Activated T-cell treated with anti-CD3 and anti-CD28 coated beads for 4 hours (primary cell): ENCODE measurements at places on chromosomes 7 and 10.
A peak's percentile ranks its signal among the peaks of the same experiment; 100 is the strongest.

DNA sequence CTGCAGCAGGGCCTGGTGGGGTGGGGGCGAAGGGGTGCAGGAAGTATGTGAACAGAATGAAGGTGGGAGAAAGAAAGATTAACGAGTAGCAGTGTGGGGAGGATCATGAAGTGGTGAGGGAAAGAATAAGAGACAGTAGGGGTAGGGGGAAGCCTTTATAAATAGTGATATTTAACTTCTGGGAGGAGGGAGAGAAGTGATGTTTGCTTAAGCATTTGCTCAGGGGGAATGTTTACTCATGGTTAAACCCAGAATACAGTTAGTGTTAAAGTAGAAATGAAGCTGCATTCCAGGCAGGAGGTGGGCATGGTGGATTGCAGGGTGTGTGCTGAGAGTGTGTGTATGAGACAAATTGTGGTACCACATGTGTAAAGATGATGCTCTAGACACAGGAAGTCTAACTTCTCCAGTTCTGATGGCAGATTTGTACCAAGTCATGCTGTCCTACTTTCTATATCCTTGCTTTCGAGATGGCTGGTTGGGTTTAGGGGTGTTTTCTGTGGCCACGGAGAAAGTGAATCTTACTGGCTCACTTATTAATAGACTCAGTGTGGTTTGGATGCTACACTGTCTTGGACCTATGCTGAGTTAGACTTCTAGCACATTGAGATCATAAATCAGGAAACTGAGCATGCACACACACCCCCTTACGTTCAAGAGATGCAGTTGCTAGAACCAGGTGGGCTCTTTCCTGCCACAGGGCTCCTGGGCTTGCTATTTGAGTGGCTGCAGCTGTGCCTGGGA lies 10.6 kb upstream of the DNMBP start:
- no peak for DNase-seq

DNA sequence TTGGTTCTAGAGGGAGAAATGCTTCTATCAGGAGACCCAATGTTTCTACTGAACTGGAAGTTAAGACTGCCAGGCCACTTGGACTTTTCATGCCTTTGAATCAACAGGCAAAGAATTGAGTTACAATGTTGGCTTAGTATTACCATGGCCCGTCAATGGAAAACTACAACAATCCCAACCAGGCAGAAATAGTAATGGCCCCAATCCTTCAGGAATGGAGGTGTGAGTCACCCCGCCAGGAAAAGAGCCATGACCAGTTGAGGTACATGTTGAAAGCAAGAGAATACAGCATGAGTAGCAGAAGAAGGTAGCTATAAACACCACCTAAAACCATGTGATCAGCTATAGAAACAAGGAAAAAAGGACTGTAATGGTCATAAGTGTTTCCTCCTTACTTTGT lies 101.9 kb downstream of the DGKB start:
- no peak for DNase-seq

- no peak for DNase-seq
These were observed 146.4 kb downstream of the ARL4A start for GRCh38 chr7:12833829-12834228.

DNA sequence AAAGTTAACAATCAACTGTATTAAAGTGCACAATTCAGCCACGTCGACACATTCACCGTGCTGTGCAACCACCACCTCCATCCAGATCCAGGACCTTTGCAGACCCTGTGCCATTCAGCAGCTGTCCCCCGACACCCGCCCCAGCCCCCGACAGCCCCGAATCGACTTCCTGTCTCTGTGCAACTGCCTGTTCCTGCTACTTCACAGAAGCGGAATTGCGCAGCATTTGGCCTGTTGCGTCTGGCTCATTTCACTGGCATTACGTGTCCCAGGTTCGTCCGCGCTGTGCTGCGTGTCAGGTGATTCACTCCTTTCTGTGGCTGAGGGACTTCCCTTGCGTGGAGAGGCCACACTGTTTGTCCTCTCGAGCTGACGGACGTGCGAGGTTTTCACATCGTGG lies 33.2 kb upstream of the DNAAF5 start:
- no peak for DNase-seq

DNA sequence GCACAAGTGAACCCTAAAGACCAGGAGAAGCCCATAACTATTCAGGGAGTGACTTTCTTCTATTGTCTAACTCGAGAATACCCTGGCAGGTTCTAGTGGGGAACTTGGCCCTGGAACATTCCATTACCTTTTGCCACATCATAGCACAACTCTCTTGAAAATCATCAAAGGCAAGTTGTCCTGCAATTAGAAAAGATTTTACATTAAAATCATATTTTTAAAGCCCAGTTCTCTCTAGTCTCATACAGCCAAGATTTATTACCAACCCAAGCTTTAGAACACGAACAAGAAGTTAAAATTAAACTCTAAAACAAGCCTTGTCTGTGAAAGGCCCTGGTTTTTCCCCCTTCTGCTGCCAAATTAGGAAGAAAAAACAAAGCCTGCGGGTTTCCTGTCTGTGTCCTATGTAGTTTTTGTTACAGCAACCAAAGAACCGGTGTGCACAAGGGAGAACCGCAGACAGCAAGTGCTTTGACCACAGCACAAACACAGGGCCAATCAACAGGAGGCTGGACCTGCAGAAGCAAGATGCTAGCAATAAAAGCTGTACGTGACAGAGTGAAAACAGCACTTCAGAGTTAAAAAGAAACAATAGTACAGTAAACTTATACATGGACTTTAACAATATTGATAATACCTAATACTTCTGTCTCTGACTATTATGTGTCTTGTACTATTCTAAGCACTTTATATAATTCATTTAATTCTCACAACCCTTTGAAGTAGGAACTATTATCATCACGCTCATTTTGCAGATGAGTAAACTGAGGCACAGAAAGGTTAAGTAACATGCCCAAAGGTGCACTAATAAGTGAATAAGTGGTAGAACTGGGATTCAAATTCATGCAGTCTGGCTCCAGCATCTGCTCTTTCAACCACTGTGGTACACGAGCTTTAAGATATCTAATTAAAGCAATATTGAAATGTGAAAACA lies 65.8 kb downstream of the STK17A start:
- peak; percentile 36 for DNase-seq

DNA sequence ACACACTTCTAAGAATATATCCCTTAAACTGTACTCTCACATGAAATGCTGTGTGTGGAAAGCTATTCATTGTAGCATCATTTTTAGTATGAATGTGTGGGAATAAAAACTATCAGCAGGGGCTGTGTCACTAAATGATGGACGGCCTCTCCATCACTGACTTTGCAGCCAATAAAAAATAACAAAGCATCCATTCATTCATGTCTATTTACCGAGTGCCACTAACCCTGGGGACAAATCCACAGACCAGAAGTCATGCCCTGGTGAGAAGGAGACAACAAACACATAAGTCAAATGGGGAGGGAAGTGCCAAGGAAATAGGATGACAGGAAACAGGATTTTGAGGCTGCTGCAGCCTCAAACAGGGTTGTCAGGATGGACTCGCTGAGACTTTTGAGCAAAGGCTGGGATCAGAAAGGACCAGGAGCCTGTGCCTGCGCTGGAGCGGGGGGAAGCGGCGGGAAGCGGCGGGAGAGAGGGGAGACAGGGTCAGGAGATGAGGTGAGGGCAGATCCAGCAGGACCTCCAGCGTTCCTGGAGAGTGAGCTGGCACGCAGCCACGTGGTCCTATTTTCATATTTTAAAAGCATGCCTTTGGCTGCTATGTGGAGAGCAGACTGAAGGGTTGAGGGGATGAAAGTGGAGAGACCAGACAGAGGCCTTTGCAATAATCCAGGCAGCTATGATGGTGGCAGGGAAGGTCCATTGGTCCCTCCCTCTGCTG lies 2.2 kb upstream of the NOM1 start:
- DNase-seq, result no peak

DNA sequence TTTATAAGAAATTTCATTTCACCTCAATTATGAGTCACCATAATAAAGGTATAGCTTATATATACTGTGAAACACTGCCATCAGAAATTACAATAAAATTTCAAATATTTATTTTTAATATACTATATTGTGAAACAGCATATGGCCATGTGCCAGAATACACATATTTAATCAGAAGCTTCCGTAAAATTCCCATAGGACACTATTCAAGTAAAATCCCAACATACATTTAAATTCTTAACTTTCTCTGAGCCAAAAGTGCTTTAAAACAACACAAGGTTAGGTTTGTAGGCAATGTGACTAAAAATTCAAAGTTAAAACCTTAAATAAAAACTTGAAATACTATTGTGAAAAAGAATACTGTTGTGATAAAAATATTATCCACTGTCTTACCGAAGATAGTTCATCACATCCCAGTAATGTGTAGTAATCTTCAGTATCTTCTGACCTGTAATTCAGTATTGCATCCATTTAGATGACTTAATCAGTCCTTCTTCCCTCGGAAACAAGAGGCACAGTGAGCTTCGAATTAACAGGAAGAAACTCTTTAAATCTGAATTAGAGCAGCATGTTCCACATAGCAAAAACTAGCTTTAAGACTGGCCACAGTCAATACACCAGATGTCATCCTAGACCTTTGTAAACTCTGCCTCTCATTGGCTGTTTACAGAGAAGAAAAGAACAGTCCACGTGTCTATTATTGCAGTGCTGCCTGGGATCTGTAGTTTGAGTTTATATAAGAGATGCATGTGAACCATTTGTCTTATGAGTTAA lies at the start of gene DNAJC12:
Gene DNAJC12, minus strand, starts transcription at position 648 of the 774 bp plus-strand sequence. Its CDS starts 177 bp downstream, at position 471.
- DNase-seq, result no peak
